ENCODE measurements at places on chromosomes 2 and 18. TPM values are rescaled to one million over a fixed set of nuclear protein-coding genes. Genes with fewer than 3 reads are reported as not detected.
A peak's percentile ranks its signal among the peaks of the same experiment; 100 is the strongest.

- no peaks in the 10 kb centered on the region for H3K36me3 ChIP-seq
- DNase-seq, result no peak
- H3K27ac ChIP-seq, result no peak overlapping the region
- H3K4me3 ChIP-seq, result no peak overlapping the region
Observed at GRCh38 chr2:234912437-234912836, 39.4 kb upstream of the SH3BP4 start.

GRCh38 chr2:14621114-14621513, 11.4 kb upstream of the LRATD1 start:
- DNase-seq, result no peak
- no peaks in the 10 kb centered on the region for H3K36me3 ChIP-seq
- H3K4me1 ChIP-seq, result no peaks in the 10 kb centered on the region
- no peaks in the 10 kb centered on the region for H3K27me3 ChIP-seq
- no peak overlapping the region for H3K27ac ChIP-seq
- H3K4me3 ChIP-seq, result no peak overlapping the region

DNA sequence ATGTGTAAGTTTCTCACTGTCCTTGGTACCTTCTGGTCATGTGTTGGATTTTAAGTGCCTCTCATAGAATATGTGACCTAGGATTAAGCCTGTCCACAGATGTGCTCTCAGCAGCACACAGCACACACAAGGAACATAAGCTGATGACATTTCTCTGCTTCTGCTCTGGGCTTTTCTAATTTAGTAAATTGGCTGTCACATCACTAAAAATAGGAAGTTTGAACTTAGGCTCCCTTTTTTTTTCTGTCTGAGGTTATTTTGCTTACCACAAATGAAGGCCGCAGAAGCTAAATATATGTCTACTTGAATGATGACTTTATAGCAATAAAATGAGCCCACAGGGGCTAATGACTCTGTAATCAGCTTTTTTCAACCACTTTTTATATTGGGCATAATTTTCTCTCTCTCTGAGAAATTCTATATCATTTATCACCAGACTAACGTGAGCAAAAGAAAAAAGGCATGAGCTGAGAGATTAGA, 150.2 kb upstream of the KLHL14 start:
- DNase-seq, result no peak
- H3K36me3 ChIP-seq, result no peaks in the 10 kb centered on the region
- no peaks in the 10 kb centered on the region for H3K27me3 ChIP-seq
- no peaks in the 10 kb centered on the region for H3K4me1 ChIP-seq
- H3K4me3 ChIP-seq, result no peak overlapping the region
- no peak overlapping the region for H3K27ac ChIP-seq

DNA sequence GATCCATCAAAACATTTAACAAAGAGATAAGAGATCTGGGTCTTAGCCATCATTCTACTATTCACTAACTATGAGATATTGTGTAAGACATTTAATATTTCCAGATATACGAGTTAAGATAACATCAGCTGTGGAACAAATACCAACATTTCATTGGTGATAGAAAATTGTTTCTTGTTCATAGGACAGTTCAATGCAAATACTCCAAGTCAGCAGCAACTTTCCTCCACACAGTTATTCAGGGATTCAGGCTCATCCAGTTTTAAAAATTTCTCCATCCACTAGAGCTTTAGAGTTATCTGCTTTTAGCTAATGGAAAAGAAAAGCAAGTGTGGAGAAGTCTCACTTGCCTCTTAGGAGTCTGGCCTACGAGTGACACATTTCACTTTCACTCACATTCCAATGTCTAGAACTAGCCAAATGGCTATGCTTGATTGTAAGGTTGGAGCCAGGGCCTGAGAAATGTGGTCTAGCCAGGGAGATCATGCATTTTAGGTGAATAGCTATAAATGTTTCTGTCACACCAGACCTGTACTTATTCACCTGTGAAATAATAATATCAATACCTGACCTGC, 119.3 kb upstream of the MAPRE2 start:
- H3K4me3 ChIP-seq, result no peak overlapping the region
- H3K27ac ChIP-seq, result no peak overlapping the region
- peaks cover 7% of the 10 kb centered on the region for H3K27me3 ChIP-seq
- no peaks in the 10 kb centered on the region for H3K36me3 ChIP-seq

COLEC12 gene
- not detected for total RNA-seq

CPS1 gene
- total RNA-seq, result 0.18 TPM

DNA sequence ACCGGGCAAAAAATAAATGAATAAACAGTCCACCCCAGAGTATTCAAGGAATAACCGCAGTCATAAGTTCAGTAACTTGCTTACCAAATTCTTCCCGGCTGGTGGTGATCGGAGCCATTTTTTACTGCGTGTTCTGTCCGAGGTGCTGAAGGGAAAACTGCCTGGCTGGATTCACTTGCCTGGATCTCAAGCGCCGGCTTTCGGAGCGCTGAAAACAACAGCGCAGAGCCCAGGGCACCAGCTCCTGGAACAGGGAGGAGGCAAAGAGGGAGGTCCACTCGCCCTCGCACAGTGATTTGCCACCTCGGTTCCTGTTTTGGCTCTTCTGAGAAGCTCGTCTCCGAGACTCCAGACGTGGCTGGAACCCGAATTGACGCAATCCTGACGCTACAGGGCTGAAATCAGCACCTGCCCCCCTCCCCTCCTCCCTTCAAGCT, at the start of gene SYT4:
Gene SYT4 (minus strand): TSS at position 327 of the 437 bp plus-strand sequence. CDS start 209 bp downstream, at position 118.
- no peak within 1 kb of the TSS for H3K4me3 ChIP-seq
- H3K27me3 ChIP-seq, result no peaks in the 10 kb centered on the region
- no peaks in the 10 kb centered on the region for H3K4me1 ChIP-seq

DNA sequence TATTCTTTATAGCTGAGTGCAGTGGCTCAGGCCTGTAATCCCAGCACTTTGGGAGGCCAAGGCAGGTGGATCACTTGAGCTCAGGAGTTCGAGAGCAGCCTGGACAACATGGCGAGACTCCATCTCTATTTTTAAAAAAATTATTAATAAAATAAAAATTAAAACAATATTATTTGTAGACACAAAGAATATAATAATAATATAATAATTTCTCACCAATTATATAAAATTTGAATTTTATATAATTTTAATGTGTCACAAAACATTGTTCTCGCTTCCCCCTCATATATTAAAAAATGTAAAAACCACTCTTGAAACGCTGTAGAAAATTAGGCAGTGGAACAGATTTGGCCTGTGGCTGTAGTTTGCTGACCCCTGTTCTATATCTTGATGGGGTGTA, 5.6 kb upstream of the KDM3A start:
- H3K27me3 ChIP-seq, result peaks cover 13% of the 10 kb centered on the region
- H3K4me1 ChIP-seq, result peaks cover 4% of the 10 kb centered on the region
- H3K4me3 ChIP-seq, result no peak overlapping the region

UBXN2A gene
- 11.4 TPM for total RNA-seq

GRCh38 chr18:46296656-46297055, 192.5 kb downstream of the HAUS1 start:
- no peaks in the 10 kb centered on the region for H3K36me3 ChIP-seq
- no peak for DNase-seq
- H3K27me3 ChIP-seq, result peaks cover 3% of the 10 kb centered on the region

- H3K4me1 ChIP-seq, result no peaks in the 10 kb centered on the region
- H3K4me3 ChIP-seq, result no peak overlapping the region
- no peak for DNase-seq
- H3K27ac ChIP-seq, result no peak overlapping the region
- no peaks in the 10 kb centered on the region for H3K36me3 ChIP-seq
Observed at GRCh38 chr18:27808683-27809082, 368.2 kb downstream of the CDH2 start.

- no peak for DNase-seq
- H3K4me3 ChIP-seq, result no peak overlapping the region
- peaks cover 2% of the 10 kb centered on the region for H3K27me3 ChIP-seq
- H3K4me1 ChIP-seq, result no peaks in the 10 kb centered on the region
- no peaks in the 10 kb centered on the region for H3K36me3 ChIP-seq
Observed at GRCh38 chr2:214514704-214515103, 103.8 kb downstream of the VWC2L start.

EVA1A gene
- not detected for total RNA-seq

C2orf74 gene
- total RNA-seq, result 7.0 TPM

BABAM2 gene
- total RNA-seq, result 46.6 TPM

SLC9A2 gene
- total RNA-seq, result not detected

GRCh38 chr2:186980787-186981550, 132.0 kb upstream of the ZSWIM2 start:
- no peaks in the 10 kb centered on the region for H3K27me3 ChIP-seq
- no peak overlapping the region for H3K4me3 ChIP-seq
- no peak overlapping the region for H3K27ac ChIP-seq

- no peaks in the 10 kb centered on the region for H3K27me3 ChIP-seq
- no peak overlapping the region for H3K4me3 ChIP-seq
- no peak for DNase-seq
- H3K27ac ChIP-seq, result no peak overlapping the region
- H3K36me3 ChIP-seq, result no peaks in the 10 kb centered on the region
Observed at GRCh38 chr2:16978301-16978700, 312.7 kb upstream of the CYRIA start.

DNA sequence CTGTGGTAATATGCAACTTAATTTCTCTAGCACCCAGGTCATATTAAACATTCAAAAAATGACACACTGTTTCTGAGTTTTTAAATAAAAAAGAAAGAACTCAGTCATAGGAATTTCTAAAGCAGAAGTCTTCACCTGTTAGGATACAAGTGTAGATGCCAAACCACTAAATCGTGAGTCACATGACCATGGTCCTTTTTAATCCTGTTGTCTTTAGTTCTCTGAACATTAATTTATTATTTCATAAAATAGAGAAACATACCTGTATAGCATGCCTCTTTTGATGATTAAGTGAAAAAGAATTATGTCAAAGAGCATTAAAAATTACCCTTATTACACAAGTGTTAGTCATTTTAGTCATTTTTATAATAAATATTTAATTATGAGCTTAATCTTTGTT, 398.8 kb downstream of the CCDC85A start:
- H3K27ac ChIP-seq, result no peak overlapping the region
- no peaks in the 10 kb centered on the region for H3K4me1 ChIP-seq
- no peaks in the 10 kb centered on the region for H3K36me3 ChIP-seq
- H3K4me3 ChIP-seq, result no peak overlapping the region

GRCh38 chr2:121596221-121597080, 52.8 kb downstream of the CLASP1 start:
- H3K4me1 ChIP-seq, result peaks cover 58% of the 10 kb centered on the region
- peak overlapping the region; percentile 60 for H3K4me3 ChIP-seq
- H3K27me3 ChIP-seq, result no peaks in the 10 kb centered on the region
- H3K27ac ChIP-seq, result peak overlapping the region; percentile 61
- DNase-seq, result no peak
- no peaks in the 10 kb centered on the region for H3K36me3 ChIP-seq

GRCh38 chr2:82001614-82002013, 1697.1 kb upstream of the LRRTM1 start:
- H3K4me3 ChIP-seq, result no peak overlapping the region
- no peaks in the 10 kb centered on the region for H3K4me1 ChIP-seq
- no peak overlapping the region for H3K27ac ChIP-seq
- H3K36me3 ChIP-seq, result no peaks in the 10 kb centered on the region

COL3A1 gene
- 0.13 TPM for total RNA-seq

DNA sequence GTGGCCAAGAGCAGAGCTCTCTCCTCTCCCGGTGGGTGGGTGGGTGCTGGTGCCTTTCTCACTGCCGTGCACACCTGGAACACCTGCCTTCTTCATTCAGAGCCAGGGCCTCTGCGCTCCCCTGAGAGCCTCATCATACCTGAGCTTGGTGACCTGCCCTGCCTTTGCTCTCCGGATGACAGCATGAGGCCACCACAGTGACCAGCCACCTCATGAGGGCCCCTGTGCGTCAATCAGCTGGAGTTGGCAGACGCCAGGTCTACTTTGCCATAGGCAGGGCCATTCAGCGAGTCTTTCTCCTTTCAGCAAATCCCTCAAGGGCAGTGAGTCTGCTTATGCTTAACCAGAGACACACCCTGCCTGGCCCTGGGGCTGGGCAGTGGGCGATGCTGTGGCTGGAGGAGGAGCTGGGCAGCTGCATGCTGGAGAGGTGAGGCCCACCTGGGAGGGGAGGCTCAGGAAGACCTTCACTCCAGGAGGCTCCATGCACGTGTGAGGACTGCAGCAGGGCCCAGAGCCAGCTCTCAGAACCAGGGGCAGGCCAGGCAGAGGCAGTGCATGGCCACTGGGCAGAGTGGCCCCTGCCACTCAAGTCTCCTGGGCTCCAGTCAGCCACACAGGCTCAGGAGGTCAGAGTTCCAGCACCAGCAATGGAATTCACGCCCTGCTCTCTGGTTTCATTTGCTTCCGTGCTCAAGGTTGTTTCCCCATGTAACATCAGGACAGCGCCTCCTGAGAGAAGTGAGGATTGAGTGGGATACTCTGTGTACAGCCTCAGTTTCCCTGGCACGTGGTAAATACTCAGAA, 417.5 kb upstream of the MYT1L start:
- no peaks in the 10 kb centered on the region for H3K4me1 ChIP-seq
- no peaks in the 10 kb centered on the region for H3K36me3 ChIP-seq
- H3K4me3 ChIP-seq, result no peak overlapping the region
- no peak for DNase-seq
- no peaks in the 10 kb centered on the region for H3K27me3 ChIP-seq

- no peak for DNase-seq
- H3K27me3 ChIP-seq, result no peaks in the 10 kb centered on the region
- H3K27ac ChIP-seq, result peak overlapping the region; percentile 95
- peak overlapping the region; percentile 82 for H3K4me3 ChIP-seq
Observed at GRCh38 chr2:70094171-70094977, 7.1 kb downstream of the PCBP1 start.

DNA sequence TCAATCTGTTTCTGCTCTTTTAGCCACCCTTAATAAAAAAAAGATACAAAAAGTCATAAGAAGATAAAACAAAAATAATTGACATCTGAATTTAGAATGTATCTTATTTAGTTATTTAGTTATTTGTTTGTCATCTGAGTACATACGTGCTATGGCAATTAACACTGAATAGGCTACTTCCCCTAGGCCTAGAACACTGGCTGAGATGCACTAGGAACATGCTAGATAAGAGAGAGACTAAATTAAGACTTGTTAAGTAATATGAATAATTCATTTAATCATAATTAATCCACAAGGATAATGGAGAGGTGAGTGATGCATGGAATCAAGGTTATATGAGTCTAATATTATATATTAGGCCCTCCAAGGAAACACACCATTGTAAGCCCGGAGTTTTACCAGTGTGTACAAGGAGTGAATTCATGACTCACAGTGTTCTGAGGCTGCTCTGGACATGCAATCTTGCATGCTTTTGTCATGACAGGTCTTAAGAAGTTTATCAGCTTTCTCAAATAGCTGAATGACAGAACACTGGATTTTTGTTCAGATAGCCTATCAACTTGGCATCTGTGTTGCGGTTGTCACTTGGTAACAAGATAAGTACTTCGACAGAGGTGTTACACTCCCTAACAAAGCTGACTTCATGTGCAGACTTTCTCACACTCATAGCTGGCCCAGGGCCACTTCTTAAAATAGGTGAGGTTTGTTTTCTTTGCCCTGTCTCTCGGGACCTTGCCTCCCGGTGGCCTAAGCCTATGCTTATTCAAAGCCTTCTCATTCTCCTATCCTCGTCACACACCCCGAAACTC, 5.0 kb upstream of the SERPINB2 start:
- H3K36me3 ChIP-seq, result no peaks in the 10 kb centered on the region
- no peak for DNase-seq
- H3K4me1 ChIP-seq, result no peaks in the 10 kb centered on the region
- H3K4me3 ChIP-seq, result no peak overlapping the region
- peaks cover 16% of the 10 kb centered on the region for H3K27me3 ChIP-seq

FAHD2B gene
- total RNA-seq, result 18.8 TPM

Data from activated T-helper 1 cell treated with anti-CD3 and anti-CD28 coated beads, Interleukin-12 subunit alpha, Interleukin-12 subunit beta, Interleukin-2, Interleukin-4 antibody, amounts not matched to agents 30 ng/mL and 10 ng/mL and 1 ng/mL, durations not matched to agents 14 hours and 24 hours and 36 hours (primary cell).